ENCODE measurements at places on chromosomes 4 and X.

- no peak for DNase-seq
Observed at GRCh38 chrX:19063030-19063429, 59.2 kb downstream of the ADGRG2 start.

GRCh38 chr4:169485791-169486742 is 126.3 kb downstream of the NEK1 start:
- DNase-seq: peak; percentile 13

DNA sequence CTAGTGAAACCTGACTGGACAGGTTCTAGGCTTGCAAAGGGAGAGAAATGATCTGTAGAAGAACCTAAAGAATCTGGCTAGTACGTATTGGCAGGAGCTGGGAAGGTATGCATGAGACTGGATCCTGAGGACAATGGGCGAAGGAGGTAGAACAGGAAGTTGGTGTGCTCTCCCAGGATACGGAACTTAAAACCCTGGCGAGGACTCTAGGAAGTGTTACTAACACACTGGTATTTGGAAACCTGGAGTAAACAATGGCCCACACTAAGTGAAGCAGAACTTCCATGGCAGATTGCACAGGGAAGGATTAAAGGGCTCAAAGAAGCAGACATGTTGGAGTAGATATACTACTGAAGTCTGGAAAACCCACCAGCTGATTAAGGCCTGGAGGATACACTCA is 9.1 kb downstream of the SYN1 start:
- no peak for DNase-seq

DNA sequence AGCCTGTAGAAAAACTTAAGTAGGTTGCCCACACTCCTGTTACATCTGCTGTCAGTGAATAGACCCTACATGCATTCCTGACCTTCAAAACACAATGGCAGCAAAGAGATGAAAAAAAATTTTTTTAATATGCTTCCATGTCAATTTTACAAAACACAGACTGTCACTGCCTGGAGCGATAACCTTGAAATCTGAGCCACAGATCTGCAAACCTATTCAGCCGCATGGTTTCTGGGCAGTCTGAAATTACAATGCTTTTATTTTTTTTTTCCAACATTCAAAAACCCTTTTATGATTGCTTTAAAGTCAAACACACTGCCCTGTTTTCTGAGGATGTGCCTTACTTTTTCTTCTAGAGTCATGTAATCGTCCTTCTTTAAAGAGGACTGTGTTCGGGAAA is 264.9 kb upstream of the PUDP start:
- DNase-seq: no peak

DNA sequence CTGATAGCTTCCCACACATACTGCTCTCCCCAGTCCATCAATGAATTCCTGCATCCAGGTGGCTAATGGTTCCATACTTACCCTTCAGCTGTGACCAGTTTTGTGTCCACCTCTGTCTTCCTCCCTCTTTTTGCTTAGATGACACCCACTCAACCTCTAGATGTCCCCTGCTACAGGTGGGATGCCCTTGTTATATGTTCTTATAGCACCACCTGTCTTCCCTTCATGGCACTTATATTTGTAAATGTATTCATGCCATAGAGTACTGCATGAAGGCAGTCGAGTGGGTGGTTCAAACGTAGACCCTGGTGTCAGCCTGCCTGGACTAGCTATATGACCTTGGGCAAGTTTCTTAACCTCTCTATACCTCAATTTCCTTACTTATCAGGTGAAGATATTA is 6.5 kb upstream of the USP46 start:
- no peak for DNase-seq

GRCh38 chr4:8266088-8266487 is 3.5 kb upstream of the HTRA3 start:
- no peak for DNase-seq

GRCh38 chrX:48540028-48540375 is 488 bp downstream of the TBC1D25 start:
- peak; percentile 51 for DNase-seq

- no peak for DNase-seq
Observed at GRCh38 chr4:128483041-128483440, 195.4 kb upstream of the PGRMC2 start.

- no peak for DNase-seq
Observed at GRCh38 chr4:10647846-10648245, 36.7 kb downstream of the CLNK start.

- no peak for DNase-seq
Observed at GRCh38 chrX:127570276-127570675, 481.9 kb downstream of the ACTRT1 start.

GRCh38 chr4:44638091-44638490 is 13.3 kb downstream of the YIPF7 start:
- no peak for DNase-seq

Data from activated CD4-positive, alpha-beta T cell treated with anti-CD3 and anti-CD28 coated beads, Interleukin-2, amount 50 U/mL, for 1 hour (primary cell).